ENCODE measurements at places on chromosomes 3 and 15.

DNA sequence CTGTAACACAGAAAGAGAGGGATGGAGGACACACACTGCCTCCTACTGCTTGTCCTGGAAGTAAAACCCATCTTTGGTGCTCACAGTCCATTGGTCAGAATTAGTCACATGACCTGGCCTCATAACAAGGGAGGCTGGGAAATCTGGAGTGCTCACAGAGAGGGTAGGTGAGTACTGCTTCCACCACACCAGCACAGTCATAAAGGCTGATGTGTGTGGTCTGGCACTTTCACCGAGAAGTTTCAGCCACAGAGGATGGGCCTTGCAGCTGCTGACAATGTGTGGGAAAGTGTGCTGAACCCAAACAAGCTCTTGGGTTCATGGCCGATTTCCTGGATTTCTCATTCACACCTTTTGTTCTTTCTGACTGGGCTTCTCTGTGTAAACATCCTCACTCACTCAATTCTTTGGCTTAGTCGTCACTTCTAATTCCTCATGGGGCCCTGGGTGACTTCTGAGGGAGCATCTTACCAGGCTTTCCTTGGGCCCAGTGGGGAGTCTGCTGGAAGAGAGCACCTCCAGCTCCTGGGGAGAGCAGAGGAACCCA is 100.7 kb downstream of the ASB7 start:
- no peak for DNase-seq

DNA sequence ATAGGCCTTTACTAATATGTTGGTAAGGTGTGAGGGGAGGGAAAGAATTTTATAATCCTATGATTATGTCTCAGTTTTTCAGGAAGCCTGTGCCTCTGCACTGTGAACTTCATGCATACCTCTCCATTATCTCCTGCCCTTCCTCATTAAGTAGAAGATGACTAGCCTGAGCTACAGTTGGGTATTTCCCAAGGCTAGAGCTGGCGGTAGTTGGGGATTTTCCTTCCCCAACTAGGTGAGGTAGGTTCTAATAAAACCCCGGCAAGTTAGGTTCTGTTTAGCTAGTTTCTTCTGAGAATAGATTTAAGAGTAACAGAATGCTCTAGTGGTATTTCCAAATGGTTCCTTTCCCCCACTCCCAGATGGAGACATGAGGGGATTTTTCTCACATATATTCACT is 414.5 kb downstream of the GRM7 start:
- DNase-seq = no peak

DNA sequence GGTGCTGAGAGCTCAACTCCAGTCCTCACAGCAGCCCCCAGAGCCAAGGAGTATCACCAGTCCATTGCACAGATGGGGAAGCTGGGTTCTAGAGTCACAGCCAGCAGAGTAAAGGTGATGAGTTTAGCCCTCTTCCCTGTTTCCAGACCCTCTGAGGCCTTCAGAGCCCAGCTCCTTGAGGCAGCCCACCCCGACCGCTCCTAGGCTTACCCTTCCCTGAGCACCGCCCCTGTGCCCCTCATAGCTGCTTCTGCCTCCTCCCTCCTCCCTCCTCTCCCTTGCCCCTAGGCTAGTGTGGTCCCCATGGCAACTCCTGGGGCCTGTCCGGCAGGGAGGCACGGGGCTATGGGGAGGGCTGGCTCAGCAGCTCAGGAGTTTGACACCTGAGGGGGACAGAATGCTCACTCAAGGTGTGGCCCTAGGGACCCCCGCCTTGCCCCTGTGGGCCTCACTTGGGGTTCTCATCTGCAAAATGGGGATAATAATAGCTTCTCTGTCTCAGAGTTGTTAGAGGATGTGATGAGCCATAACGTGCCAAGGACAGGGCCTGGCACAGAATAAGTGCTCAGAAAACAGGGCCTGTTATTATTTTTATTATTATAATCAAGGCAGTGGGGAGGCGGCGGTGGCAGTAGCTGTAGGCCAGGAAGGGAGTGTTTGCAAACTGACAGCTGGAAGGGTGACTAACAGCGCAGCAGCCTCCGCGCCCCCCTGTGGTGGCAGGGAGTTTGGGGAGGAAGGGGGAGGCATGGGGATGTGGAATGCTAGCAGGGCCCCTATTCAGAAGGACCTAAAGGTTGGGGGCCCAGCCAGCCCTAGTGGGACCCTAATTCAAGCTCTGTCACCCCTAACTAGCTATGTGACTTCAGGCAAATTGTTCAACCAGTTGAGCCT is 11.5 kb downstream of the CSK start:
- no peak for DNase-seq

DNA sequence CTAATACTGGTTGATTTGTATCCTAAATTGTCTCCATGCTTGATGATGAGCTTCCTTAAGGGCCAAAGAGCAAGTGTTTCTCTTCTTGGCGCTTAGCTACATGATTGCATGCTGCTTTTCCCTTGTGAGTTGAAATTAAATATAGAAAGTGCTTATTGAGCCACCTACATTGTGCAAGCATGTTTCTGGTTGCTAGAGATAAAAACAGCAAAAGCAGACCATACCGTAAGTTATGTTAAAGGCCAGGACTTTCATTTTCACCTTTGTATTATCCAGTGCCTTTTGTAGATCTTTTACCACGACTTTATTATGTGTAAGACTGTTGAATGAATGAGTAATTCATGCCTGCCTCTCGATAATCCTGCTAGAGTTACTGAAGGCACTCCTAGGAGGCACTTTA is 41.9 kb upstream of the CCNB2 start:
- no peak for DNase-seq

DNA sequence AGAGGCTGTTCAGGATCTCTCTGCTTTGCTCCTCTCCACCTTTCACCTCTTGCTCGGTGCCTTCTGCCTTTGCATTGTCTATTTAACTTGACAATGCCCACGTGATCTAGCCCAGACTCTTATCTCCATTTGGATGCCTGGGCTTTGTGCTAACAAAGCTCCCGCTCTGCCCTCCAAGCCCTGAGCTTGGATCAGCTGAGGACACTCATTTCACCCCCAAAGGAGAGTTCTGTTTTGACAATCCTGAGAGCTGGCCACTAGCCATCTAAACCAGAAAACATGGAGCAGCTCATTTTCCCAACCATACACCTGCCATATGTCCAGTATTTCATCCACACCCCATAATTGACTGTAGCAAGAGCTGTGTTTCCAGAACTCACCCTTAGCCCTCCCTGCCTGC is 12.8 kb downstream of the GPR176 start:
- no peak for DNase-seq

GRCh38 chr15:65318870-65319356 is 14.4 kb downstream of the RNU5B-1 start:
- peak; percentile 85 for DNase-seq

DNA sequence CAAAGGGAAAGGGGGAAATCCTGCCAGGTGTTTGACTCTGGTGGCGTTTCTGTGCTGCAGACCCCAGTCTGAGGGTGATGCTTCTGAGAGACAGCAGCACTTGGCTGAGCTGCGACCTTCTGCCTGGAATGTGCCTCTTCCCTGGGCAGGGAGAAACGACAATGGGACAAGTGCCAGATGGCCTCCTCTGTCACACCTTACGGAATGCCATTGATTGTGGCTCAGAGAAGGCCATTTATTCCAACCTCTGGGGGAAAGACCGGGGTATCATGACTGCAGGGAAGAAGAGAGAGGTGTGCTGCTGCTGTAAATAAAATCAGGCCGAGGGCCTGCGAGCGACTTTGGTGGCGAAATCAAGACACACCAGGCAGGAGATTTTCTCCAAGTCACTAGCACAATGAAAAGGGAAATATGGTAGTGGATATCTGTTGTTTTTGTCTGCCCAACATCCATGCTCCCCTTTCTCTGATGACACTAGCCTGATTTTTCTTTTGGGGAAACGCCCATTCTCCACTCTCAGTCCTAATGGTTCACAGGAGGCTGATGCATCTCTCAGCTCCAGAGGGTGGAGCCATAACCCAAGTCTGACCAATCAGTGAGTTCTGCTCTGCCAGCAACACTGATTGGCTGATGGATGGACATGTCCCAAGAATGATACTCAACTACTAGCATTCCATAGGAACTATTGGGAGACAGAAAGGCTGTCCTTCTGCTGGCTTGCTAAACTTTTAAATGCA is 336.1 kb downstream of the FOXP1 start:
- DNase-seq = no peak

DNA sequence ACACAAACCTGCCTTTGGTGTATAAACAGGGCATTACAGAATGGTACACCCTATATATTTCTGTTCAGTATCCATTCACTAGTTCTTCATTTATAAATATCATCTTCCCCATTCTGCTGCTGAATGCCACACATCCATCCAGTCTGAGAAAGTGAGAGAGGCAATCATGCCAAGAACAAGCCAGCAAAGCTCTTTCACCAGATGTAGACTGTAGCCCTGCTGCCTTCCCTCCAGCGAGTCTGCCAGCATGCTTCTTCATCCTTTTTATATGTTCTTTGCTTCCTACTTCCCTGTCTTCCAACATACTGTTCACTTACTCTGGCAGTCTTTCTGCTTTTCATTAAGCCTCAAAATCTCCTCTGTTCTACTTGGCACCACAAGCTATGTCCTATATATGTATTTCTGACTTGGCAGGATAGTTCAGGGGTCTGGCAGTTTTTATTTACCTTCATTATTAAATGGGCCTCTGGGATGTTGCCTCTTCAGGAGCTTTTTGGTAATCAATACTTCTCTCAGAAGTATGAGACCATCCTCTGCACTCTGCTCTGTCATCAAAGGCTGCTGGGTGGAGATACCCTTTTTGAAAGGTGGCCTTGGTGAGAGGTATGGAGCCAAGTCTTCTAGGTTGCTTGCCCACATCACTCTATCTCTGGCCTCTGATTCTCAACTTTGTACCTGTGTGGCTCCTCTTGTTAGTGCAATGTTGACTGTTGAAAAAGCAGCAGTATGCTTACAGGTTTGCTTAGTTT is 48.6 kb downstream of the CHP1 start:
- no peak for DNase-seq

DNA sequence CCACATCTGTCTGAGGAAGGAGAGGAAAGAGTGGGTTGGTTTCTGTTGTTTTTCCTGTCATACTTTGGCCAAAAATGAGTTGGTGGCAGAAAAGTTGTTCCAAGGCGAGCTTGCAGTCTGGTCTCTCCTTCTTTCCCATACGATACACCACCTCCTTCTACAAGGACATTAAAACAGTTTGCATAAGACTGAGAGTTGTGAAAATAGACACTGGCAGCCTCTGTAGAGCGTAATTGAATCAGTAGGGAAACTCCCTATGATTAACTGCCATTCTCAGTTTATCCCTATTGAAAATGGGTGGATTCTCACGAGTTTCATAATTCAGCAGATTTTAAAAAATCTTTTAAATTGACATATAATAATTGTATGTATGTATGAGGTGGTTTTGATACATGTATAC is 3.7 kb upstream of the LSG1 start:
- no peak for DNase-seq

Data from type B pancreatic cell (in vitro differentiated cells).